ENCODE measurements at places on chromosomes 2 and 18. TPM values are rescaled to one million over a fixed set of nuclear protein-coding genes. Genes with fewer than 3 reads are reported as not detected.

- no peak for DNase-seq
Observed at GRCh38 chr2:240292619-240293525, 142.6 kb upstream of the GPC1 start.

- DNase-seq = no peak
Observed at GRCh38 chr2:202695166-202695565, 60.4 kb downstream of the FAM117B start.

The MAP3K19 gene
- not detected for total RNA-seq

DNA sequence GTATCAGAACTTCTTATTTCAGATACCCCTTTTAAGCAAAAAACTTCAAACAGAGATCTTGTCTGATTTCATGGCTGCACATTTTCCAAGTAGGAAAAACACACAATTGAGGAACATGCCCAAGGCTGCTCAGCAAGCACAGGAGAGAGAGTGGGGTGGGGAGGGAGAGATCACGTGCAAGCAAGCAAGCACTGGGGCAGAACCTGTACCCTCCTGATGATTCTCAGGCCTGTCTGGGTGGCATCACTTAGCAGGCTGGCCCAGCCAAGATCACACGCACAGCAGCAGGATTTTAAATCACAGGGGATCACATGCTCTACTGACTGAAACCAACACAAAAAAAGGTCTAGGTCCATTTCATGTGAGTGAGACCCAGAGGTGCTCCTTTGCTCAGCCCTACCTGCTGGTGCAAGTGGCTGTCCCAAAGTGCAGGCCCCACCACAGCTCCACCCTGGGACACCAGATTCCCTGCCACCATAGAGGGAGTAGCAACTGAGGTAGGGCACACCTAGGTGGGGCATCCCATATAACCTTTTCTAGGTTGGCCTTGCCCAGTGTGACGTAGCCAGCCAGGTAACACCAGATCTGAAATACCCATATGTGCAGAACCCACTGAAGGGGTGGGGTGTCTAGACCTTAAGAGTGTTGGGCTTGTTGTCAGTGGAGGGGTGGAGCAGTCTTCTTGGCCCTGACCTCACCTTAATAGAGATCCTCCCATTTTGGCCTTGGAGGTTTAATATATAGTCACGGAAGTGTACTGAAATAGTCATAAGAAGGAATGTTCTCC is 1.8 kb upstream of the LYPD6B start:
- DNase-seq = no peak

DNA sequence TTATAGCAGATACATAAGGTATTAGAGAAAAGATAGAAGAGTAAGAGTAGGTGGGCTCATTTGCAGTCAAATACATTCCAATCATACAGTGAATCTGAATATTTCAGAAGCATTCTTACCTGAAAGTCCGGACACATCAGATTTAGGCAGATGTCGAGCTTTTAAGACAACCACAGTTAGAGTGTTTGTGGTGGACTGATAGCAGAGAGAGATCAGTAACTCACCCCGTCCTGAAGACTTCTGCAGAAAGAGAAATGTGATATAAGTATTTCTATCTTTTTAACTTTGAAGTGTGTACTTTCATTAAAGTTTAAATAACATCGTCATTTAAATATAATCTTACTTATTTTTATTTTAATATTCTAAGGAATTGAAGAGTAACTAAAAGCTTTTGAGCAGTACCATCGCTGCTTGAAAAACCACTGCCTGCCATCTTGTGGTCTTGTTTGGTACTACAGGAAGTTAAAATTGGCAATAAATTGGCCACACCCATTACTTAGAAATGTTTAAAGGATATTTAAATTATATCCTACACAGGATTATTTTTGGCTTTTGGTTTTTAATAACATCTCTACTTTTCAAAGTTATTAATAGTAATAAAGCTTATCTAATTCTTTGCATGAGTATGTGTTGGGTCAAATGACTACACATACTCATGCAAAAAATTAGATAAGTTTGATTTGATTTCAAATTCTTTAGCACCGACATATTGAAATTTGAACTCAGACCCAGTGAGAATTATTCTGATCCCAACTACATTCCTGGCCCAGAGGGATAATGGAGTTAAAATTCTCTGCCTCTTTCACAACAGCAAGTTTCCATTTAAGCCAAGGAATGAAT is 5.5 kb downstream of the SYT4 start:
- no peak for DNase-seq

GRCh38 chr2:120324933-120325332 is 21.0 kb upstream of the INHBB start:
- no peak for DNase-seq

The SEPTIN10 gene
- total RNA-seq = 80.0 TPM

DNA sequence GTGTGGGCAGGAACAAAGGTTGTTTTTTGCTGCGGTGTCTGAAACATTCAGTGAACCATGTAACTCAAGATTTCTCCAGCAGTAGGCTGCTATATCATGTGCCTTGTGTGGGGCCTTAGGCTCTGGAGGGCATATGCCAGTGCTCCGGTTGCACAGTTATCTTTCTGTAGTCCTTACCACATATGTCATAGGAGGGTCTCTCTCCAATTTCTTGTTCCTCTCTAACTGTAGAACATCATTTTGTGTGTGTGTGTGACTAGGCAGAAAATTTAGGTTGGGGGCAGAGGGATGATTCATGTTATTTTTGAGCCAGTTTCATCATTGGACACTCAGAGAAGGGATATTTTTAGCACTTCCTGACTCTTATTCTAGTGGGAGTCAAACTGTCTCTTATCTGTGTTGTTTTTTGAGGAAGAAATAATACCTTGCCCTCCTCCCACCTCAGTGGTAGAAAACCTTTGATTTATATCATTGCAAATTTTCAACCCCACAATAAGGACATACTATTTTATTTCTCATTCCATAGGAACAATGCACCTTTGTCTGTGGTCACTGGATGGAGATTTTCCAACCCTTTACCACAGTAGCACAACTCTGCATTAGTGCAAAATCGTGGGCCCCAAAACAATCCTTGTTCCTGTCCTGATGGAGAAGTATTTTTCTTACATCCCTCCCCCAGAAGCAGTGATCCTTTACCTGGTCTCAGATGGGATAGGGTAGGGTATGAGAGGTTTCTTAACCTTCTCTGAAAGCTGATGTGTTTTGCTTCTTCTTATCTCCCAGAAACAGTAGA is 113.9 kb downstream of the CCDC74A start:
- no peak for DNase-seq

- peak; percentile 78 for DNase-seq
Observed at GRCh38 chr18:3593904-3594759, 144.2 kb downstream of the TGIF1 start.

The DNER gene
- total RNA-seq = 0.27 TPM

DNA sequence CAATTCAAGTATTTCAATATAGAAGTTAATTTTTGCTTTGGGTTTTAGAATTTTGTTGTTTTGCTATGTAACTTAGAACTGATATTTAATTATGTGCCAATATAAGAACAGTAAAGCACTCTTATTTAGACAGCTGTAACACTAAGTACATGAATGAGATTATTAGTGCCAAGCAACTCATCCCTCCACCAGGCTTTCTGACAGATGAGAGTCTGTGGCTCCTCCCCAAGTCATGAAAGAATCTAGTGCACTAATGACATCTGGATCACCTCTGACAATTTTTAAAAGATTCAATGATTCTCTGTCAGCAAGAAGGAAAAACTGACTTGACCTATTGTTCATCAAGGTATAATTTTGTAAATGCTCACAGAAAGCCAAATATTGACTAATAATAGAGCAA is 67.8 kb downstream of the TMEFF2 start:
- no peak for DNase-seq

GRCh38 chr18:572091-572830 is 7.9 kb upstream of the CETN1 start:
- DNase-seq = no peak

DNA sequence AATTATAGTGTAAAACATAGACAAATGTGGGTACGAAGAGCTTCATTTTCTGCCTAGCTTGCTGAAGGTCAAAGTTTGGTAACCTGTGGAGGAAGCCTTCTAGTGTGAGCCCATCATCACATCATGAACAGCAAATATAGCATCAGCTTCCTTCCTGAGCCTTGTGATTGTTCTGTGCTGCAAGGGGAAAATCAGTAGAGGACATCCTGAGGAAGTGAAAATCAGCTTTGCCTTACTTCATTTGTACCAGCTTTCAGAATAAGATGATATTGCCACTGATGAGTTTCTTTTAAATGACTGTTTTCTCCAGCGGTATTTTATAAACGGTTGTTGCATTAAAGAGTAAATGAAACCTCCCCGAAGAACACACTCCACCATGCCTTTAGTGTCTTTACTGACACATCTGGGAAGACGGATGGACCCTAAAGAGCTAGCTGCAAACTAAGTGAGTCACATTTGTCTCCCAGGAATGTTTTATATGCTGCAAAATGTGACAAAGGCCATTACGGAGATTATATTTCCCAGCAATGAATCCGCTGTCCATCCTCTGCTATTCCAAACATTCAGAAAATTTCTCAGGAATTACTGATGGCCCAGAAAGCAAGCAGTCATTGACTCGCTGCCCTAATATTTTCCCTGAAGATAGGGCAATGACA is 1272.8 kb downstream of the SUCLG1 start:
- no peak for DNase-seq

DNA sequence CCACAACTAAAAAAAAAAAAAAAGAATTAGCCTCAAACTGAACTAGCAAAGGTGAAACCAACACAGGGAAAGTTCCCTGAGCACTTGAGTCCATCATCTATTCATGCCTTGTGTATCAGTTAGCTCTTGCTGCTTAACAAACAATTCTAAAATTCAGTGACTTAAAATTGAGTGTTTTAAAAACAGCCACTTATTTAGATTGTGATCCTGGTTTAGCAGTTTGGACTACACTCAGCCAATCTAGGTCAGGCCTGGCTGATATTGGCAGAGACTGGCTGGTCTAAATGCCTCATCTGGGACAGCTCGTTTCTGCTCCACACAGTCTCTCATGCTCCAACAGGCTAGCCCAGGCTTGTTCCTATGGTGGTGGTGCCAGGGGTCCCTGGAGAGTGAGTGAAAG is 247.9 kb downstream of the ATAD2B start:
- DNase-seq = no peak

GRCh38 chr2:13351068-13351467 is 634.3 kb downstream of the TRIB2 start:
- no peak for DNase-seq

The DHRS9 gene
- total RNA-seq = 4.8 TPM

DNA sequence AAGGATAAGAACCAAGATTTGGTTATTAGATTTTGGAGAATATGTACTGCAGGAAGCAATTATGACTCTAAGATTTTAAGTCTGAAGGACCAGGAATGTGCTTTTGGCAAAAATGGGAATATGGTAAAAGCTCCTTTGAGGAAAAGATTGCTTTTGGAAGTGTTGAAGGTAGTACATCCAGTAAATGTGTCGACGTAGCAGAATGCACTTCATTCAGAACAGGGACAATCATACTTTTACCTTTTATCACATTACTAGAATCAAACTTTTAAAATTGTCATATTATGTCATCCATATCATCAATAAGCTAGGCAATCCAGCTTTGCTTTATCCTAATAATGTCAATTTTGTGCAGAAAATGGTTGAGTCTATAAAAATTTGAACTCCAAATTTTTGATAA is 74.3 kb upstream of the MSTN start:
- DNase-seq = no peak

- DNase-seq = no peak
Observed at GRCh38 chr2:150247481-150247880, 240.0 kb downstream of the RND3 start.

The SMC6 gene
- total RNA-seq = 10.4 TPM

DNA sequence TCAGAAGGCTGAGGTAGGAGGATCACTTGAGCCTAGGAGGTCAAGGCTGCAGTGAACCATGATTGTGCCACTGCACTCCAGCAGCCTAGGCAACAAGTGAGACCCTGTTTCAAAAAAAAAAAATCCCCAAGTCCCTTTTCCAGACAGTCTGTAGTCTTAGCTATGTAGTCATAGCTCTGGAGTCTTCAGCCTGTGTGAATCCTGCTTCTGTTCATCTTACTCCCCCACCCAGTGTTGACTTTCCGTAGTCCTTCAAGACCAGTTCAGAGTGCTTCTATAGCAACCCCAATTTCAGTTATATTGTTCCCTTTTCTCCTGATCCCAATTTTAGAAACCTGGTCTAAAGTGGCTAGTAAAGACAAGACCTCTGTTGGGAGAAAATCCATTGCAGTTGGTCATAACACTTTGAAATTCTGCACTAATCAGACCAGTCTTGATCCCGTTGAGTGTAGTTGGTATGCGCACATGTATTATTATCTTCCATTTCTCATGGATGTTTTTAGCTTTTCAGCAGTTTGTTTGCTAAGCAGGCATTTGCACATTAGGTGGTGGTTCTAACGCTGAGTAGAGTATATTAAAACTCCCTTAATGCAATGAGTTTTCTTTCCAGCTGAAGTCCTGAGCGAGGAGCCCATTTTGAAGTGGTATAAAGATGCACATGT is 9.0 kb downstream of the BZW1 start:
- DNase-seq = no peak

DNA sequence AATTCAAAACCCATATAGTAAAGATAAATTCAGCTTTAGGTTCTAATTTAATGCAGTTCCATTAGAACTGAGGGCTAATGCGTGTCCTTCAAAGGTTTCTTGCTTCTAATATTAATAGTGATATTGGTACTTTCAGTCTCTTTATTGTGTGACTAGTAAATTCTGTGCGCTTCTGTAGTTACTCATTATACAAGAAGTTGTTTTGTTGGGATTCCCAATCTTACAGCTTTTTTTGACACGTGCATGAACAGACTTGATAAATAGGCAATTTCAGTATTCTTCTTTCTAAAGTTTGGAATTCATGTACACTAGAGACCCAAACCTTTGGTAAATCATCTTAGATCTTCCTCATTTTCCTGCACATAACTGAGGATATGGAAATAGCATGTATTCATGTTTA is 71.8 kb downstream of the HAUS1 start:
- no peak for DNase-seq

DNA sequence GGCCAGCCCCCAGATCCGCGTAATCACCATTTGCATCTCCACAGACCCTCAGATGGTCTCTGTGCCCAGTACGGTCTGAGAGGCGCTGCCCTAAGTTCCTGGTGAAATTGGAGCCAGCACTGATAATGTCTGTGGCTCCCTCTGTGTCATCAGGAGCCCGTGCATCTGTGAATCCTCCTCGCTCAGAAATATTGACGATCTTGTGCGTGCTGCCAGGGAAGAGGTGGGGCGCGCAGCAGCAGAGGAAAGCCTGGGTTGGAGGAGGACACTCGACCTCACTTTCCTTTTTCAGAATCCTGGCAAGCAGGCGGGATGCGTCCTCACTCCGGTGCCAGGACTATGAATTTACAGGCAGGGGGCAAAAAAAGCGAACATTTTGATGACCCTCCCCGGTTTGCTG is 686.1 kb upstream of the SALL3 start:
- no peak for DNase-seq

The MREG gene
- 10.7 TPM for total RNA-seq

GRCh38 chr2:112181571-112182290 is 43.5 kb downstream of the FBLN7 start:
- DNase-seq = no peak
